ENCODE measurements at places on chromosomes 7 and 10.
A peak's percentile ranks its signal among the peaks of the same experiment; 100 is the strongest.

DNA sequence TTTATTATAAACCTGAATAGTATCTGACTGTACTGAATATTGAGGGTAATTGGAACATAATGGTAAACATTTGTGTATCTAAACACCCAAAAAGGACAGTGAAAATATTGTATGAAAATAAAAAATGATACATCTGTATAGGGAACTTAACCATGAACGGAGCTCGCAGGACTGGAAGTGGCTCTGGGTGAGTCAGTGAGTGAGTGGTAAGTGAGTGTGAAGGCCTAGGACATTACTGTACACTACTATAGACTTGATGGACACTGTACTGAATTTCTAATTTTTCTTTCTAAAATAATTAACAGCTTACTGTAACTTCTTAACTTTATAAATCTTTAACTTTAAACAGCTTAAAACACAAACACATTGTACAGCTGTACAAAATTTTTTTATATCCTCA, 454.5 kb upstream of the FZD8 start:
- no peak for DNase-seq

- no peak for DNase-seq
Measured at GRCh38 chr10:131350660-131351059, 39.1 kb upstream of the TCERG1L start.

GRCh38 chr7:45574669-45575500, 717 bp downstream of the ADCY1 start:
- peak; percentile 77 for DNase-seq

DNA sequence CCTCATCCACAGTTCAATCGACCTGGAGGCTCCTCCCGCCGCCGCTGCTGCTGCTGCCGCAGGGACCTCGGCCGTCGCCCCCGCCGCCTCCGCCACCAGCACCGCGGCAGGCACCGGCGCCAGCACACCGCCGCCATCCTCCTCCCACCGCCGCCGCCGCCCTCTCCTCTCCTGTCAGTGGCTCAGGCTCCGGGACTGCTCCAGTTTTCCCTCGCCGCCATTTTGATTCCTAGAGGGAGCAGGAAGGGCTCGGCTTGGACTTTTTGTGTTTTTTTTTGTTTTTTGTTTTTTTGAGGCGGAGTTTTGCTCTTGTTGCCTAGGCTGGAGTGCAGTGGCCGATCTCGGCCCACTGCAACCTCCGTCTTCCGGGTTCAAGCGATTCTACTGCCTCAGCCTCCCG, 3.0 kb upstream of the MCM10 start:
- DNase-seq = no peak

DNA sequence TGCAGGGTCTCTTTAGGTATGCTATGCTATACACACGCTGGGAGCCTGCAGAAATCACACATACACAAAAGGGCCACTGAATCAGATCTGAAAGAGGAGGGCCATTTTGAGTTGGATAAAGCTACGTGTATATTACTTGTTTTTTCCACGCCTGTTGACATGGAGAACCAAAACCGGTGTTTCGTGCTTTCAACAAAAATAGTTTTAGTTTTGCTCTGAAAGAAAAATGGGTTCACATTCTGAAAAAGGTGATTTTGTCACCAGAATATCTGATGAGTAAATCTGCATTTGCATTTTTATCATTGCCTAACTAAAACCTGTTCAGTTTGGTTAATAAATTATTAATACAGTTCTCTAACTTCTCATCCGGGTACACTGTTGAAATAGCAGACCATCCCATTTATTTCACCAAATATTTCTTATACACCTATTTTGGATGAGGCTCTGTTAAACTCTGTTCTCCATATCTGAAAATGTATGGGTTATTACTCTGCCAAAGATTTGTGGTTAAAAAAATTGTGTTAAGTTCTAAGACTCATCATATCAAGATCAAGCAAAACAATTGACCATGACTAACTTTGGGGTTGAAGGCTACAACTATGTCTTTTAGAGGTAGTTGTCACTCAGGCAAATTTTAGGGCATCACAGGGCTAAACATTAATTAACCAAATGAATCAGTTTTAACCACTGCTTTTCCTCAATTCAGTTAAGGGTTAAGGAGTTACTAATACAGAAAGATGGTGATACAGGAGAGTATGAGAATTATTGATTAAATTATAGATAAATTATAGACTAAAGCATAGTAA, 101.2 kb upstream of the RPA3 start:
- no peak for DNase-seq

- DNase-seq = no peak
Measured at GRCh38 chr10:43225787-43226153, 41.1 kb downstream of the RASGEF1A start.

All from HEK293T (cell line).